ENCODE measurements at places on chromosomes 2 and 18.

DNA sequence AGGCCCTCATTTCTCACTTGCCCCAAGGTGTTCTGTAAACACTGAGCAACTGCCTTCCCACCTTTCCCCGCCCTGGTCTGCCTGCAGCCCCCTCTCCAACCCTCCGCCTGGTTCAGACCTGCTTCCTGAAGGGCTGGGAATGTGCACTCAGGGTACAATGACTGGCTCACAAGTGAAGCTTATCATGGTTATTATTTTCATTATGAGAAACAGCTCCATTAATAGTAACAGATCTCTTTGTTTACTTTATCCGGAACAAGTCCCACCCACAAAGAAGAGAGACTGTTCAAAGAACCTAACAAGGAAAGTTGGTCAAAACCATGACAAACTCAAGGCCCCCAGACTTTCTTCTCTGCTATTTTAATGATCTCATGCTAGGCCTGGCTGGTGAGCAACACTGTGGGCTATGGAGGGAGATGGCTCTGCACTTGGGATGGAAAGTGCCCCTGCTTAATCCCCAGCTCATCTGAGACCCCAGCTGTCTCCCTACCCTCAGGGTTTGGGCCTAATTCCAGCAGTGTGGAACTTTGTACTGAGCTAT is 36.7 kb downstream of the ARHGAP25 start:
- no peak for DNase-seq

DNA sequence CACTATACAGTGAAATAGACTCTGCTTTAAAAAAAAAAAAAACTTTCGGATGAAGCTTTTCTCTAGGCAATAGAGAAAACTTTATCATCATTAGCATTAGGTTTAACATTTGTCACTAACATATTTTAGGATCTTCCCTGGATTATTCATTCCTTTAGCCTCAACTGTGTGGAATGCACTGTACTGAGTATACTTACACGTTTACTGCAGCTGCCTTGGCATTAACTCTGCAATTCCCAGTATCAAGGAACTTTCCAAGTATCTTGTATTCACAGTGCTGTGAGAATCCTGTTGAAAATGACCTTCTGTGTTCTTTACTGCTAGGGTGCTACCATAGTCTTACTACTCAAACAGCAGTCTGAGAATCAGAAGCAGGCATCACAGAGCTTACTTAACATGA is 328.2 kb upstream of the COL3A1 start:
- DNase-seq = no peak

- DNase-seq = no peak
These were observed 46.9 kb downstream of the TMEM17 start for GRCh38 chr2:62459106-62459505.

- no peak for DNase-seq
These were observed 154.3 kb downstream of the UXS1 start for GRCh38 chr2:106039634-106040315.

GRCh38 chr2:71892896-71893295 is 254.8 kb downstream of the CYP26B1 start:
- no peak for DNase-seq

GRCh38 chr18:58005011-58005410 is 39.0 kb upstream of the NEDD4L start:
- DNase-seq = no peak

GRCh38 chr18:22831441-22831904 is 101.7 kb upstream of the RBBP8 start:
- DNase-seq = no peak

DNA sequence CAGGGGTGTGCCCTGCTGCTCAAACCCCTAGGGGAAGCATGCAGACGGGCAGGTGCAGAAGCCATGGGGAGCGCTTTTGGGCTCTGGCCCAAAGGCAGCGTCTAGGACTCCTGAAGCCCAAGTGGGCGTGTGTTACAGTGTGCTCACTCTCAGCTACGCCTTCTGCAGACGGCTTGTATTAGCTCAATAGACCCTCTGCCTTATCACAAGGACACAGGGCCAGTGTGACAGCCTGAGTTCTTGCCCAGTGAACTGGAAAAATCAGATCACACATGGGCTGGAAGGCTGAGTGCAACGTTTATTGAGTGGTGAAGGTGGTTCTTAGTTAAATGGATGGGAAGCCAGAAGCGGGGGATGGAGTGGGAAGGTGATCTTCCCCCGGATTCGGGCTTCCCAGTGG is 210.9 kb downstream of the CDH20 start:
- DNase-seq = no peak

- DNase-seq = no peak
These were observed 1107.2 kb downstream of the DPP10 start for GRCh38 chr2:115549611-115550130.

GRCh38 chr2:18531194-18531593 is 29.3 kb downstream of the RDH14 start:
- DNase-seq = no peak

- DNase-seq = no peak
These were observed 114.5 kb upstream of the ZFP36L2 start for GRCh38 chr2:43340945-43341356.

GRCh38 chr2:45026924-45027450 is 17.7 kb upstream of the SIX2 start:
- DNase-seq = no peak

- no peak for DNase-seq
These were observed 29.7 kb upstream of the CCDC178 start for GRCh38 chr18:33470216-33470615.

- DNase-seq = no peak
These were observed 10.3 kb upstream of the PXDN start for GRCh38 chr2:1754461-1755170.

- DNase-seq = no peak
These were observed 163.5 kb downstream of the PTH2R start for GRCh38 chr2:208570066-208570465.

DNA sequence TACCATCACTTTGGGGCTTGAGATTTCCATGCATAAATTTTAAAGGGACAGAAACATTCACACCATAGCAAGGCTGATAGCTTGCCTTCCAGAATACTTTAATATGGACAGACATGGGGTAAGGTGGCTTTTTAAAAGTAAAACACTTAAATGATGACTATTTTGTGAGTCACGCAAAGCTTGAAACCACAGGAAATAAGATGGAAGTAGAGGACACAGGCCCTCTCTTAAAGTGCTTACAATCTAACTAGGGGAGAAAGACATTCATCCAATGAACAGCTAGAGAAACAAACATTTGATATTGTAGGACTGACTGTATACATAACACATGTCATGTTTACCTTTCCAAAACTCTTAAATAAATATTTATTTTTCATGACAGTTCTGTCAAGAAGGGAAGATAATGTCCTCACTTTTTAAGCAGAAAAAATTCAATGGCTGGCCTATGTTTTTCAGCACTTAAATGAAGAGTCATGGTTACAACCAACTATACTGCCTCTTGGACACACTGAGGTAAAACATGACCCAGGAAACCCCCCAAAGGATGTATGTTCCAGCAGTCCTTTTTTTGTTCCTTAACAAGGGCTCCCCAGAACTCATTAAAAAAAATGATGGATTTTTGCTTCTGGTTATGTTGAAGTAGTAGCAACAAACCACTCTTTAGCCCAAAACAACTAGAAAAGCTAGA is 120.0 kb upstream of the RBMS1 start:
- no peak for DNase-seq

- no peak for DNase-seq
These were observed 28.8 kb downstream of the BCL2 start for GRCh38 chr18:63290821-63291200.

DNA sequence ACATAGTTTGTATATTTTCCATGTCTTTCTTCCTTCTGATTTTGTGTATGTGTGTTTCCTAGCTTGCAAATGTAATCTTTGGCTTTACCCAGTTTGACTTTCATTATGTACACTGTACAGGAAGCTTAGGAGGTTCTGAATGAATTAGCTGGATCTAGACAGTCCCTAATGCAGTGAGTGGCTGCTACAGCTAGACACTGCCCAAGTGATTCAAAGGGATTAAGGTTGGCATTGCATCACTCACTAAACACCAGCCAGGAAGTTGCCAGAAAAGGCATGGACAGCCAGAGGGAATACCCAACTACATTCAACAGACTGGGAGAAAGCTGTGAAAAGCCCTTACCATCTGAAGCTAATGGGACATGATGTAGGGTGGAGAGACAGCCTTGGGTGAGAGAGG is 316.0 kb upstream of the MEX3C start:
- no peak for DNase-seq

- no peak for DNase-seq
These were observed 71.0 kb downstream of the HS1BP3 start for GRCh38 chr2:20579866-20580265.

GRCh38 chr2:47039913-47040562 is 115.1 kb downstream of the STPG4 start:
- DNase-seq = no peak

DNA sequence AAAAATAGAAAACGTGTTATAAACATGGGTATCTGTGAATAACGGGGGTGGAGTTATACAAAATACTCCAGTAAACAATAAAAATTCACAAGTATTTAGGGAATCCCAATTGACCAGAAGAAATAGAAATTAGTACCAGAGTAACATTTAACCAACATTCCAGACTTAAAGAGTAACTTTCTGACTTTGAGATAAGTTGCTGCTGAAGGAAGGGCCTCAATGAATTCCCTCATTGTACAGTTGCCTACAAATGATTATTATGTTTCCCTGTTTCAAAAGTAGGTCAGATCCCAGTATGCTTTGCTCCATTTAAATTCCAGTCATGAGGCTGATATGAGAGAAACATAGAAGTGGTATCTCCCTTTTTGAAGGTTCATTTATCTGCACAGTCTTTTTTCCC is 88.3 kb upstream of the KCNH7 start:
- DNase-seq = no peak

DNA sequence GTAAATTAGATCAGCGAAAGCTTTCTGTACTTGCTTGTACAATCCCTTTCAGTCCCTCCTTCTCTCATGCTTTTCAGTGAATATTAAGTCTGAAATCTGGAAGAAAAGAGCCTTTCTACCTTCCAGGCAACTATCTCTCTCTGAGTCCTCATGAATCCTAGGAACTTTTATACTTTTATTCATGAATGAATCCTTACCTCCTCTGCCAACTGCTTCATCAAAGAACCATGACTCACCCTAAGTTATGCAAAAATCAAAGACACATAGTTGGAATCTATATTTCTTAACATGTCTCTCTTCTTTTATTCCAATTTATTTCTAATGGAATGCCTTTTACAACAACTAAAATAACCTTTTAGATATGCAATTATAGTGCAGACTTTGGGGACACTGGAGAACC is 394.2 kb downstream of the CLIP4 start:
- DNase-seq = no peak

DNA sequence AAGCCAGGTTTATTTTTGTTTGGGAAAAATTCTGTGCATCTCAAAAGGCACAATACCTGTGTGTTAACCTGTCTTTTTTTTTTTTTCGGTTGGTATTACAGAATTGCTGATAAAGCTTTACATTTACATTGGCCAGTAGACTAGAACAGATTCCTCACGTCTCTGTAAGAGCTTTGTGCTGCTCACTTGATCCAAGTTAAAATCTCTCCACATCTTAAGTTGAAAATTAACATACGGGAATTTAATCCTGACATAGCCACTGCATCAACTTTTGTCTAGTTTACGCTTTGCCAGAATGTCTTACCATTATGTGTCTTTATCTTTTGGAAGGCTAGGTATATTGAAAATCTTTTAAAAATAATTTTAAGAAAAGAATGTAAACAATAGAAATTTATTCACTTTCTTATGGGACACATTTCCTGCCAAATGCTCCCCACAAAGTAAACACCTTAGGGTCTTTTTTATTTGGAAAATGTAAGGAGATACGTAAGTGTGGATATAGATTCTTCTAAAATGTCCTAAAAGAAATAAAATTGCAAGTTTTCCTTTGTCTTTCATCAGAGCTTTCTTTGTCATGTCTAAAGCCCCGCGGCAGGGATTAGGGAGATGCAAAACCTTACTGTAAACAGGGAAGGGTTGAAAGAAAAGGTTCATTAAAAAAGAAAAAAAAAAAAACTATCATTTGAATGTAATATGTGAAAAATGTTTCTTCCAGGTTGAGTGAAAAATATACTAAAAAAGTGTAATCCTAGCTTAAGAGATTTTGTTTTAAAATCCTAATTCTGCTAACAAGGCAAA is 912.8 kb downstream of the NRXN1 start:
- DNase-seq = no peak

- no peak for DNase-seq
These were observed 11.4 kb upstream of the REG1B start for GRCh38 chr2:79099140-79099686.

DNA sequence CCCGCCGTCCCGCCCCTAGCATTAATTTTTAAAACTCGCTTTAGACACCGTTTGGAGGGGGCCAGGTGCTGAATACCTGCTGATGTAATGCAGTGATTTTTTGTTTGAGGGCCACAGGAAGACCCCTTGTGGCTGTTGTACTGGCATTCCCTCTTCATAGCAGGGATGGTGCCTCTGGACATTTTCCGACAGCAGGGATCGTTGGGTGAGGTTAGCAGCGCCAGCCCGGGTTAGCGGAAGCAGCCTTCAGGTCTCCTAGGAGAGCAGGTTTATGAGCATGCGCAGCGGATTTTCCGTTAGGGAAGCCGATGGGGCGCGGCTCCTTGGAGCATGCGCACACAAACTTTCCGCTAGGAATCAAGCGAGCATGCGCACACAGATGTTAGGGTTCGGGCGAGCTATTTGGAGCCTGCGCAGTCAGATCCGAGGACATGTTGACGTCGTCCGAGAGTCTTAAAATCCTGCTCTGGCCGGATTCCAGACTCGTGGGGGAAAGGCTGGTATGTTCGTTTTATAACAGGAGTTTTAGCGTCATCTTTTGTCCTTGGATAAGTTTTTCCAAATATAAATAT is 17.2 kb upstream of the C2orf74 start:
- peak; percentile 99 for DNase-seq

- DNase-seq = no peak
These were observed 1.3 kb upstream of the USP34 start for GRCh38 chr2:61471905-61472805.

DNA sequence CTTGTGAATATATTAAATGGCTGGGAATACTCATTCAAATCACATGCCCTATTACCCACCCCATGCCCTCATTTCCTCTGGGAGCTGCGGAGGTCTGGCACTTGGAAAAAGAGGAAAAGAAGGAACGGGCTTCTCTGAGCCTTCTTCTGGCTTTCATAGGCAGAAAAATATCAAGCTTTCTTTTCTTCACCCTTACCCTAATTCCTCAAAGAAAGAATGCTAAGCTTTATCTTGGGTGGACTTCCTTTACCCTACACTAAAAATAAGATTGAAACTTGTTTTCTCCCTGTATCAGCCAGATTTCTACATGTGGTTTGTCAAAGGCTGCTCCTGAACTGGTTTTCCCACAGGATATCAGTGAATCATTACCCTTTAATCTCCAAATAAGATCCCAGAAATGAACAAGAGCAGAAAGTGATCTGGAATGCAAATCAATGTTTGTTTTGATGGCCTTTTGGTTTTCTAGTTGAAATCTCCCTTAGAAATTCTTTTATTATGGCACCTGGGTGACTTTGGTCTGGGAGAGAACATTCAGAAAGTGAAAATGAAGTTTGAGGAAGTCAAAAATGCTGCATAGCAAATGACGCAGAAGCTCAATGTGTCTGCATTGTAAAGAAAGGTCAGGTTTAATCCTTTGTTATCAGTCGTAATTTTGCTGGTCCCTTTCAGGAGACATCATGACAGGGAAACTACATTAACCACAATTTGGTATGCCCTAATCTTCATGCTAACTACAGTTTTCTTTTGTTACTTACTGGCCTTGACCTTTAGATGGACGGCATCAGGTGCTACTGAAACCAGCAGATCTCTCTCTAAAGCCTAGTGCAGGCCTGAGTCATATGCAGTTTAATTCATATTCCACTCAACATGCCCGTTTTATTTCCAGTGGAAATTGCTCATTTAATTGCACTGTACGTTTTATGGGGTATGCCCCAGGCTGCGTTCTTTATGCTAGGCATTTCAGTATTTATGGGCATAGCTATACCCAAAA is 46.6 kb upstream of the HNRNPA3 start:
- no peak for DNase-seq

- DNase-seq = no peak
These were observed 71.2 kb downstream of the HPCAL1 start for GRCh38 chr2:10373931-10374330.

Measured in renal cortex interstitium (tissue), 15 donors.